ENCODE measurements at places on chromosomes 12 and 14.
A peak's percentile ranks its signal among the peaks of the same experiment; 100 is the strongest.

DNA sequence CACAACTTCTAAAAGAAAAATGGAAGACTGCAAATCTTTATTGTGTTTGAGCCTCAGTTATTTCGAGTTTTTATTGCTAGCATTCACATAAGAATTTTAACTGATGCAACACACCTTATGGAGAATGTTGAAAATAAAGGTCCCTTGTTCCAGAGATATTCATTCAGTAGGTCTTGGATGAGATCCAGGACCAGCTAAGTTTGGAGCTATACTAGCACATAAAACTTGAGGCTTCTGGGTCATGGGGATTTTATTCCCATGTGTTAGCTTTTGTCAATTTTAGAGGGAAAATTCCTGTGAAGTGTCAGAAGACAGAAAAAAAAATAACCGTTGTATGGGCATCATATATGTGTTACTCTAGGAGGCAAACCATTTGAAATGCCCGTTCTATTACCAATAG is 693.2 kb upstream of the MIS18BP1 start:
- no peak for DNase-seq

GRCh38 chr12:16634786-16635185 is 28.8 kb upstream of the LMO3 start:
- no peak for DNase-seq

DNA sequence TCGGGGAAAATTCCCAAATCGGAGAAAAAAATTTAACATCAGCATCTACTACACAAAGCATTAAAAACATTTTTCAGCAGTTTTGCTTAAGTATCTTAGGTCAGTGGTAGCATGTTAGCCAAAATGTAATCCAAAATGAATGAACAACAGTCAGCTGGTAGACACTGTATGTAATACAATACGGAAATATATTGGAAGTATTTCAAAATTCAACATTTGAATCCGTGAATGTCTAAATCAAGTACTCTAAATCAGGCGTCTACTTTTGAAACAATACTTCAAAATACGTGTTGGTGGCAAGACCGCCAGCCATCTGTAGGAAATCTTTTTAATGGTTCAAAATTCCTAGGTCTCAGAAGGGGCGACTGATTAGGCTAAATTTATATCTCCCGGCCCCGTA is 1.1 kb downstream of the SCAF11 start:
- DNase-seq, result no peak

- no peak for DNase-seq
These were observed 110.4 kb downstream of the KCNA5 start for GRCh38 chr12:5154091-5154490.

DNA sequence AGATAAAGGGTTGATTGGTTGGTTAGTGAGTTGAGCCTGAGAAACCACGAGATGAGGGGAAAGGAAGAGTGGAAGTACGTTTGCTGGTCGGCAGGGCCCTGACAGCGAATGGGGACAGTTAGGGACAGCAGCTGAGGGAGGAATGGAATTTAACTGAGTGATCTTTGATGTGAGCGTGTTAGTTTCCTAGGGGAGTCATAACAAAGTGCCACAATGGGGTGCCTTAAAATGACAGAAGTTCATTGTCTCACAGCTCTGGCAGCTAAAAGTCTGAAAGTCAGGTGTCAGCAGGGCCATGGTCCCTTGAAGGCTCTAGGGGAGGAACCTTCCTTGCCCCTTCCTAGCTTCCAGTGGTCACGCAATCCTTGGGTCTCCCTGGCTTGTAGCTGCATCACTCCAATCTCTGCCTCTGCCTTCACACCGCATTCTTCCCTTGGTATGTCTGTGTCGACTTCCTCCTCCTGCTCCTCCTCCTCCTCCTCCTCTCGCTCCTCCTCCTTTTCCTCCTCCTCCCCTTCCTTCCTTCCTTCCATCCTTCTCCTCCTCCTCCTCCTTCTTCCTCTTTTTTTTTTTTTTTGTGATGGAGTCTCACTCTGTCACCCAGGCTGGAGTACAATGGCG is 26.0 kb upstream of the RIN3 start:
- DNase-seq, result no peak

GRCh38 chr12:91622037-91622436 is 439.4 kb upstream of the DCN start:
- no peak for DNase-seq

DNA sequence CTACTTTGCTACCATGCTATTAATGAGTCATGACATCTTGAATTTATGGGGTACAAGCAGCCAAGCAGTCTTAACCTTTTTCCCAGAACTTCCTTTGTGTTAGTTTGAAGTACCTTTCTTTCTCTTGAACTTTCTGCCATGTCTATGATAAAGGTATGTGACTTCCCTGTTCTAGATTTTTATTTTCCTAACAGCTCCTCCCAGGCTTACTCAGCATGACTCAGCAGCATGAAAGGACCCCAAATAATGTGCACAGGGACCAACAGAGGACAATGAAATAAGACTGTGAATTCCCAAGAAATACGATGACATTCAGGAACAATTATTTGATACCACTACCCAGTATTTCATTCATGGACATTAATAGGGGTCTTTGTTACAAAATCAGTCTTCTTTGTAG is 60.0 kb downstream of the TTC6 start:
- DNase-seq, result no peak

GRCh38 chr14:88791629-88792472 is 902 bp downstream of the EML5 start:
- DNase-seq, result no peak

- DNase-seq, result peak; percentile 10
These were observed 377 bp upstream of the BCL7A start for GRCh38 chr12:122021193-122021821.

- peak; percentile 95 for DNase-seq
These were observed 324.2 kb downstream of the ZFP36L1 start for GRCh38 chr14:68468437-68469207.

- DNase-seq, result no peak
These were observed 18.7 kb downstream of the ZFYVE21 start for GRCh38 chr14:103734081-103734888.

GRCh38 chr12:30753751-30754382 is 884 bp downstream of the CAPRIN2 start:
- peak; percentile 70 for DNase-seq

- peak; percentile 77 for DNase-seq
These were observed 42.3 kb upstream of the GLIPR1 start for GRCh38 chr12:75438059-75438754.

- no peak for DNase-seq
These were observed 21.5 kb downstream of the P2RX2 start for GRCh38 chr12:132639956-132640520.

DNA sequence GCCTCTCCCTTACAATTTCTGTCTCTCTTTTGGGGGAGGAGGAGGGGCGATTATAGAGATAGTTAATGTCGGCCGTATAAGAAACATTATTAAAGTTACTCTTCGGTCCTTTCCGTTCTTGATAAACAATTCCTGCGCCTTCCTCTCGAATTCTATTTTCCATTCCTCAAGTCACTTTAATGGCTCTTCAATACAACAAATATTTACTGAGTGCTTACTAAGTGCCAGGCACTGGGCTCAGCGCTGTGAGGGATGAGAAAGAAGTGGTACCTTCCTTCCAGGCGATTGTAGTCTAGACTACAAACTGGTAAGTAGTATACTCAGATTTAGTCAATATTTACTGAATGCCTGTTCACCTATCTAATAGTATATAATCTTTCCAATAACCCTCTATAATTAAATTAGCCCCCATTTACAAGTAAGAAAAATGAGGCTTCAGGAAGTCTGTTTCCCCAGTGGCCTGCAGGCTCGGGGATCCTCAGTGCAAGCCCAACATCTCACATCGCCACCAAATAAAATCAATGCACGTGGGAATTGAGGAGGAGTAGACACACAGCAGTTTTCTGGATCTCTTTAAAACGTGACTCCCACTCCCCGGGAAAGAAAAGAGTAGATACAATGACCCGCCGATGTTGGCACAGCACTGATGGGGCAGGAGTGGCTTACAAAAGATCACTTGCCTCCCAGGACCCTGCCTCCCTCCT is 589 bp upstream of the ZNF219 start:
- no peak for DNase-seq

- DNase-seq, result no peak
These were observed 13.9 kb downstream of the PELI2 start for GRCh38 chr14:56131865-56132833.

GRCh38 chr12:91785655-91786498 is 359.8 kb downstream of the BTG1 start:
- no peak for DNase-seq

- peak; percentile 9 for DNase-seq
These were observed 371 bp downstream of the CHD8 start for GRCh38 chr14:21455592-21455911.

DNA sequence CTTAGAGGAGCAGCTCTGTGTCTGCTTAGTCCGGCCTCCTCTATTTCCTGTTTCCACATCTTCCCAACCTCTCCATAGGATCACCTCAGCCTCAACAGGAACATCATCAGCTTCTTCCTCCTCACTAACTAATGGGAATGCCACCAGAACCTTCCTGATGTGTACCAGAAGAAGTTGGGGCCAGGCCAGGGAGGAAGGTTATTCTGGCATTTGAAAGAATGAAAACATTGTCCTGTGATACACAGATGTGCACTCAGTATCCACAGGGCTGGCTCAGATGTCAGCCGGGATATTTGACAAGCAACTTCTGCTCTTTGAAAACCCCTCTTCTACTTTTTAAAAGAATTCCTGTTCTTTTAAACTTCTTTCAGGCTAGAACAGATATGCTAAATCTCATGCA is 63.6 kb downstream of the TMEM30B start:
- no peak for DNase-seq

DNA sequence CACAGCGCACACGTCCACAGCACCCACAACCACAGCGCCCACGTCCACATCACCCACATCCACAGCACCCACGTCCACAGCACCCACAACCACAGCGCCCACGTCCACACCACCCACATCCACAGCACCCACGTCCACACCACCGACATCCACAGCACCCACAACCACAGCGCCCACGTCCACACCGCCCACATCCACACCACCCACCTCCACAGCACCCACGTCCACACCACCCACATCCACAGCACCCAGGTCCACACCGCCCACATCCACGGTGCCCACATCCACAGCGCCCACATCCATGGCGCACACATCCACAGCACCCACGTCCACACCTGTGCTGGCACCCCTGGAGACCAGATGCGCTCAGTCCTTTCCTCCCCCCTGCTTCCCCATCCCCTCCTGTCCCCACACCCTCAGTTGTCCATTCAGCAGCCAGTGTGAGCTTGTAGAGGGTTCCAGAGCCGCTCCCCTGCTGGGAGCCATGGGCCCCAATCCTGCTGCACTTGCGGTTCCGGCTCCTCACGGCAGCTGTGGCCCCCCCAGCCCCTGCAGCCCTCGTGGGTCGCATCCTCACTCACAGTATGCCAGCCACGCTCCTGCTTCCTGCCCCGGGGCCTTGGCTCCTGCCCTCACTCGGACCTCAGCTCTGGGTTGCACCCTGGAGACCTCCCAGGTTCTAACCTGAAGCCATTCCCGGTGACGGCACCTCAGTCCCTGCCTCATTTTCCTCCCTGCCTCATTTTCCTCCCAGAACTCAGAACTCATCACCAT is 37.8 kb downstream of the GALNT9 start:
- DNase-seq, result no peak

DNA sequence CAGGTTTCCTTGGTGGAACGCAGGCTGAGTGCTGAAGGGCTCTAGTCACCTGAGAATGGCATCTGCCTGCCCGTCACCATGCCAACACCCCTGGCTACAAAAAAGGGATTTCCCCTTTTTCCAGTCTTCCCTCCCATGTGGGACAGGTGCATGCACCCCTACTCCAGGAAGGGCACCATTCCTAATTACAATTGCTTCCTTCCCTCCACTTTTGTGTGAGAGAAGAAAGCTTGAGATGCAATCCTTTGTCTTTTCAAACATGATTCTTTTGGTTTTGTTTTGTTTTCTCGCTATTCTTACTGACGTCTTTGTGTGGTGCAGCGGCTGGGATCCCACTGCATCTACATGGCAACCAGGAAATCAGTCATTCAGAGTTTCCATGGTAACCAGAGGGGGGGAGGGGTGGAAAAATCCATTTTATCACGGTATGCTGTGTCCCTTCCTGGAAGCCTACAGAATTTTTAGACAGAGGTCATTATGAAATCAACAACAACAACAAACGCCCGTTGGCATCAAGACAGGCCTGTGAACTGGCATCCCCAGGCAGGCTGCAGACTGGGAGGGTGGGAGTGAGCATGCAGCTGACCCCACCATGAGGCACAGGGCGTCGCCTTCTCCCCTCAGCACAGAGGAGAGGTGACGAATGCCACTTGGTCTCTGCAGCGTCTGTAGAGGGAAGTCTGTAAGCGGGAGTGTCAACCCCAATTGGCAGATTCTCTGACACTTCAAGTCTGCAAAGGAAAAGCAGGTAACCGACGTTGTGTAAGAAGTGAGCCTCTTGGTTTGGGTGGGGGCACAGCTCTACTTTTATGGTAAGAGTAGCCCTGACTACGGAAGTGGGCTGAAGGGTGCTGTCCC is 13.6 kb upstream of the GNG2 start:
- peak; percentile 44 for DNase-seq

DNA sequence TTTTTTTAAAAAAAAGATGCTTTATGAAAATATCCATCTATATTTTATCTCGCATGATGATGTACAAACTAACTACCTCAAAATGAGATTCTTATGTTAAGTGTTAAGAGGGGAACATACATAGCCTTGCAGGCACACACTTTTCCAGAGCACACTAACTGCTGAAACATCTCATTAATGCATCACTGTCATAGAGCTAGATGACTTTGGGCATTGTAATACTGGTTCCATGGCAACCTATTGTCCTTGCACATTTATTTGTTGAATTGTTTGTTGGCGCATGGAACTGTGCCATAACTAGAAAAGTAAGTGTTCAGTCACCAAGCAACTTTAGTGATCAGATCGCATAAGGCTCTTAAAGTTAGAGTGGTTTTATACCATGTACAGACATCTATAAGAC is 348.3 kb downstream of the GALC start:
- no peak for DNase-seq

DNA sequence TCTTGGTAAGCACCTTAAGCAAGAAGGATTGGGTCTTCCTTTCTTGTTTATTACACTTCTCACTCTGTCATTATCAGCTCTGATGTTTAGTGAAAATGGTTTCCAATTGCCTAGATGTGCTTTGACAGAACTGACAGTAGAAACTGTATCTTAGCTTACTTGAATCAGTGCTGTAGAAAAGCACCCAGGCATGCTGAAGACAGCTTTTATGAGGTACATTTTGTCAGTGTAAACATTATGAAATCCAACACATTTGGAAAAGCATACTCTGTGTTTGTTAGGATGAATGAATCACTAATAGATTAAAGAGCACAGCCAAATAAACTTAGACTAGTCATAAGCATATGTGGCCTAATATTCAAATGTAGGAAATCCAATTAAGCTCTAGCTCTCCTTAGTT is 290.2 kb upstream of the NPAS3 start:
- no peak for DNase-seq

DNA sequence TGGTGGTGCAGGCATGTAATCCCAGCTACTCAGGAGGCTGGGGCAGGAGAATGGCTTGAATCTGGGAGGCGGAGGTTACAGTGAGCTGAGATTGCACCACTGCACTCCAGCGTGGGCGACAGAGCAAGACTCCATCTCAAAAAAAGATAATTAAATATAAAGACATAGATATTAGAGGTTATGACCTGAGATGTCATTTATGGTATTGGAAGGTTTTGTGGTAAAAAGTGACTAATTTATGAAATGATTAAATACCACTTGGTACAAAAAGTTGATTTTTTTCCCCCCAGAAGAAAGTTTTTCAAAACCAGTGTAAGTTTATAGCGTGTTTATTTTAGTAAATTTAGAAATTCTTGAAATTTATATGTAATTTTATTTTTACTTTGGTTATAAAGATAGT is 4.3 kb downstream of the AEBP2 start:
- DNase-seq, result no peak

- DNase-seq, result peak; percentile 35
These were observed 15.1 kb downstream of the TUNAR start for GRCh38 chr14:95891742-95892141.
